ENCODE measurements at places on chromosomes 3 and 15.

- DNase-seq, result no peak
These were observed 531.2 kb upstream of the SEMA6D start for GRCh38 chr15:47186075-47186474.

DNA sequence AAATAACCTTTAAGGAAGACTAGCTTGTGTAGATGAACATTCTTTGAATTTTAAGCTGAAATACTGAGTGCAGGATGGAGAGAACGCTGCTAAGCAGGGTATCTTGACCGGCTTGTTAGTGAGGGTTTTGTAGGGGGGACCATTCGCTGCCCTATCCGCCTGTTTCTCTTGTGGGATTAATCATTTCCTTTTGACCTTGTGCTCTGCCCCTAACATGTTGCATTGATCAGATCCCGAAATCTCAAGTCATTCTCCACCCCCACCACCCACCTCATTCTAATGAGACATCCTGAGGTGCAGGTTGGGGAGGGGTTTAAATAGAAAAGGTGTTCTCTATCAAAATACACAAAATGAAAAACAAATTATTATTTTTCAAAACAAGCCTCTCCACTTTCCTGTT, 32.8 kb downstream of the TRIM71 start:
- DNase-seq, result no peak

- DNase-seq, result no peak
These were observed 4.7 kb downstream of the DLG1 start for GRCh38 chr3:197293605-197294237.

GRCh38 chr3:31311559-31311958, 221.2 kb upstream of the STT3B start:
- DNase-seq, result no peak

Data from activated naive CD4-positive, alpha-beta T cell treated with anti-CD3 and anti-CD28 coated beads for 36 hours (primary cell).